ENCODE measurements at places on chromosomes 7 and 10.

GRCh38 chr10:80415734-80416478 lies 7.6 kb downstream of the PRXL2A start:
- no peak for DNase-seq

DNA sequence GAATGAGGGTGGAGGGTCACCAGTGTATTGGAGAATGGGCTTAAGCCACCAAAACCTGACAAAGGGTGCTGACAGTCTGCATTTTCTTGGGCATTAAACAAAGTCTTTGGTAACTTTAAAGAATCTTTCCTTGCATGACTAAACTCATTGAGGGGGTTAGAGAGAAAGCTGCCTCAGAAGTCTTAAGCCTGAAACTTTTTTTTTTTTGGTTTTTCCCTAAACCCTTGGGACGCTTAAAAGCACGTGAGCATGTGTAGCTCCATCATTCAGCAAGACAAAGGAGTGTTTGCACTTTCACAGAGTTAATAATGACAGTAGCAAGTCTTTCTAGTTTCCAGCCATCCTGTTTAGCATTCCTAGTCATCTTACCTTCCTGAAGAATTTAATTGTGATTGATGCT lies 110.7 kb downstream of the LRMDA start:
- DNase-seq: no peak

DNA sequence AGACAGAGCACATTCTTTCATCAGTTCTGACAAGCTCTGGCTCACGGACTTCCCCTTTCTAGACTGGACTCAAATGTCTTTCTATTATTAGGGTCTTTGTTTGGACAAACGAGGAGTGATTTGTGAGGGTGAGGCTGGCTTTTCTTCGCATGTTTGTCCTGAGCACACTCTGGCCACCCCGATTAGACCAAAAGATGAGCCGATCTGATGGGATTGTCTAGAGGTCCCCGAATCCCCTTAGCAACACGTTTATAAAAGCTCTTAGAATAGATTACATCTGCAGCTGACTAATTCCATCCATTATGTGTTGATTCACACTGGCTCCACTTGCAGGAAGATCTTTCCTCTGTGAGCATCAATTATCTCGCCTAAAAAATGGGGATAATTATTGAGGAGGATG lies 675.4 kb upstream of the AUTS2 start:
- no peak for DNase-seq

- no peak for DNase-seq
These were observed 149.2 kb downstream of the PLPP4 start for GRCh38 chr10:120606051-120606764.

DNA sequence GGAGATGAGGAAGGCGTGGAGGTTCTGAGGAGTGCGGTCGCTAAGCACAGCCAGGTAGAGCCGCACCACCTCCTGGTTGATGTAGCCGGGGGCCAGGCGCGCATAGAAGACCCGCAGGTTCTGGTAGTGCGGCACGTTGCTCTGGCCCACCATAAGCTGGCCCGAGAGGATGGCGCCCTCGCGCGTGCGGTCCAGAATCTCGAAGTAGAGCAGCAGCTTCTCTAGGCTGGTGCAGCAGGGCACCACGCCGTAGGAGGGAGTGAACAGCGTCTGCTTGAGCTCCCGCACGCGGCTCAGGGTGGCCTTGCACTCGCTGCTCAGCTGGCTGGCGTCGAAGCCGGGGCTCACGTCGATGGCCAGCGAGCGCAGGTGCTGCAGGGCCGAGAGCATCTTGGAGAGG lies 77.8 kb upstream of the TNRC18 start:
- no peak for DNase-seq

DNA sequence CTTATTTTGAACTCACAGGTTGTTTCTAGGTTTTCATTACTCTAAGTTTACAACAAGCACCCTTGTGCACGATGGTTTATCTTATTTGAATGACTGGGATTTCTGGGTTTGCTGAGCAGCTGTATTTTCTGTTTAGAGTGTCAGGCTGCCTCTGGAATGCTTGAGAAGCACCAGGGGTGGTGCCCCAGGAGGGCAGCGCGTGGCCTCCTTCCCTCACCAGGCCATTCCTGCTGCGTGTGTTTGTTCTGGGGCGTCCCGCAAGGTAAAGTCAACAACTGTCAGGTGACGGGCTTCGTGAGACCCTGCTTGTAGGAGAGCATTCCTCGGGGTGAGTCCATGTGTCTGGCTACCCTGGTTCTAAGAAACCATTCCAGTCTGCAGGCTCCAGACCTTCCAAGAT lies 54.9 kb downstream of the FAM171A1 start:
- no peak for DNase-seq

- DNase-seq: no peak
These were observed 20.2 kb downstream of the GNAI1 start for GRCh38 chr7:80154656-80155333.
